ENCODE measurements at places on chromosomes 7 and 10.
A peak's percentile ranks its signal among the peaks of the same experiment; 100 is the strongest.

- H3K36me3 ChIP-seq = no peaks in the 10 kb centered on the region
- no peak overlapping the region for H3K4me3 ChIP-seq
- peaks cover 46% of the 10 kb centered on the region for H3K4me1 ChIP-seq
- peak overlapping the region; percentile 25 for H3K27ac ChIP-seq
- no peaks in the 10 kb centered on the region for H3K27me3 ChIP-seq
Observed at GRCh38 chr10:97540669-97541500, 31.7 kb upstream of the ANKRD2 start.

DNA sequence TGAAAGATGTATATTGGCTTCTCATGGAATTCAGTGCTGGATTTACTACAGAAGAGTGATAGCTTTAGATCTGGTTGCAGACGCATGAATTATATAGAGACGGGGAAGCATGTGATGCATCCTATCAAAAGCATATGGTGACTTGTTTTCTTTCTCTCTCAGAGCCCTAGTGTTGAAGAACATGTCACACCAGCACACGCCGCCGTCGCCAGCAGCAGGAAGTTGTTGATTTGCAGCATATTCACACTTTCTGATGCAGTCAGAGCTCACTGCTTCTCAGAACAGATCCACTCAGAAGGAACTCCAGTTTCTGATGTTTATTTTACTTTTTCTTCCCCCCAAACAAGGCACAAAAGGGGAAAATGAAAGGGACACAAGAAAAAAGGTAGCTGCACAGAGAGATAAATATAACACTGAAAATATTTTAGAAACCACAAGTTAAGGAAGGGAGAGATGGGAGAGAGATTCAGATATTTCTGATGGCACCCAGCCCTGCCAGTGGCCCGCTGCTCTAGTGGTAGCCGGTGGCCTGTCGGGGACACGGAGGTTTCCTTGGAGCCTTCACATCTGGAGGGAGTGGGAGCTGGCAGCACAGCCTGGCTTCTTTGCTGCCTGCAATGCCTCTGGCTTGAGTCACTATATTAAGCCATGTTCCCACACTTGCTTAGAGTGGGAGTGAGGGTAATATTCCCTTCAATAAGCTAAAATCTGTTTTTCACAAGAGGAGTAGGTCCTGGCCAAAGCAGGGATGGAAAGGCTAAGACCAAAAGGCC, 123.2 kb downstream of the NRP1 start:
- H3K27ac ChIP-seq = peak overlapping the region; percentile 32
- H3K4me1 ChIP-seq = no peaks in the 10 kb centered on the region
- DNase-seq = no peak
- H3K4me3 ChIP-seq = no peak overlapping the region

DNA sequence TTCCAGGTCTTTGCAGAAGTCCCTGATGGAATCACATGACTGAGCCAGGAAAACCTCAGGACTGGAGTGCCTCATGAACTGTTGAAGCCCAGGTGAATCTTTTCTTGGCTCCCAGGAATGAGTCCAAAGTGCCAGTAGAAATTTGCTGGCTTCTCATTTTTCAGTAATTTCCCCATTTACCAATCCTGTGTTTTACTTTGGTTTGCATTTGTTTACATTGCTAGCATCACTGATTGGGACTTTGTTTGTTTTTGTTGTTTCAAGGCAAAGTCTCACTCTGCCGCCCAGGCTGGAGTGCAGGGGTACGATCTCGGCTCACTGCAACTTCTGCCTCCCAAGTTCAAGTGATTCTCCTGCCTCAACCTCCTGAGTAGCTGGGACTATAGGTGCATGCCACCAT, 1.6 kb upstream of the ZNF12 start:
- no peak overlapping the region for H3K4me3 ChIP-seq
- DNase-seq = no peak
- peaks cover 16% of the 10 kb centered on the region for H3K4me1 ChIP-seq
- no peaks in the 10 kb centered on the region for H3K27me3 ChIP-seq

- no peaks in the 10 kb centered on the region for H3K27me3 ChIP-seq
- H3K27ac ChIP-seq = peak overlapping the region; percentile 88
- no peak for DNase-seq
- peak overlapping the region; percentile 77 for H3K4me3 ChIP-seq
- no peaks in the 10 kb centered on the region for H3K36me3 ChIP-seq
Observed at GRCh38 chr7:120856621-120857352, 1.2 kb downstream of the TSPAN12 start.

- DNase-seq = no peak
- no peaks in the 10 kb centered on the region for H3K27me3 ChIP-seq
- H3K4me1 ChIP-seq = no peaks in the 10 kb centered on the region
- no peak overlapping the region for H3K27ac ChIP-seq
- no peaks in the 10 kb centered on the region for H3K36me3 ChIP-seq
- H3K4me3 ChIP-seq = no peak overlapping the region
Observed at GRCh38 chr7:7018290-7018689, 164.1 kb upstream of the C1GALT1 start.

DNA sequence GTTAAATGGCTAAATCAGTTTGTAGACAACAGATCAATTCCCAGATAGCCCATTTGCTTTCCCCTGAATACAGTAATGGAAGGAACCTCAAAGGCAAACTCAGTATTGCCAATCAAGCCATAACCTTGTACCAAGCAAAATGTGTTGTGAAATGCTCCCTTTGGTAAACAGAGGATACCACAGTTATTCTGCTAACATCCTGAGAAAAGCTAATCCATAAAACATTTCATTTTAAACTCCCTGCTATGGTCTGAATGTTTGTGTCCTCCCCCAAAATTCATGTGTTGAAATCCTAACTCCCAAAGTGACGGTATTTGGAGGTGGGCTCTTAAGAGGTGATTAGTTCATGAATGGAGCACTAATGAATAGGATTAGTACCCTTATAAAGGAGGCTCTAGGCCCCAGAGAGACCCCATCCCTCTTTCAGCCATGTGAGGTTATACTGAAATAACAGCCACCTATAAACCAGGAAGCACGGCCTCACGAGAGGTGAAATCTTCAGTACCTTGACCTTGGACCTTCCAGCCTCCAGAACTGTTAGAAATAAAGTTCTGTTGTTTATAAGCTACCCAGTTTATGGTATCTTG, 89.3 kb upstream of the RNF148 start:
- H3K27ac ChIP-seq = no peak overlapping the region
- H3K36me3 ChIP-seq = no peaks in the 10 kb centered on the region
- H3K4me3 ChIP-seq = no peak overlapping the region

DNA sequence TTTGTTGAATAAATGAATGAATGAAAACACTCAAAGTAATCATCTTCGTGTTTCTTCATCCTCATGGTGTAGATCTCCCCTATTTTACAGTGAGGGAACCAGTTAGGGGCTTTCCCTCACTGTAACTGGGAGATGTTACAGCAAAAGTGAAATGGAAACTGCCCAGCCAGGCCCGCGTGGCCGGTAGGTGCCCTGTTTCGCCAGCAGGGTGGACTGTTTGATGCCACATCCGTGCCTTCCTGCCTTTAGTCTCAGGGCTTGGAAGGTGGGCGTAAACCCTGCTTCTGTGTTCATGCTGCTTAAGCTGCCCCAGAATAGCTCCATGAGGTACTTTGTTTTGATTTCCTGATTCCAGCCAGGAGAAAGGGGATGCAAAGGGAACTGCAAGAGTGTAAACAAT, 268.8 kb downstream of the PLXNA4 start:
- H3K4me3 ChIP-seq = no peak overlapping the region
- DNase-seq = no peak
- no peaks in the 10 kb centered on the region for H3K36me3 ChIP-seq
- H3K4me1 ChIP-seq = no peaks in the 10 kb centered on the region

DNA sequence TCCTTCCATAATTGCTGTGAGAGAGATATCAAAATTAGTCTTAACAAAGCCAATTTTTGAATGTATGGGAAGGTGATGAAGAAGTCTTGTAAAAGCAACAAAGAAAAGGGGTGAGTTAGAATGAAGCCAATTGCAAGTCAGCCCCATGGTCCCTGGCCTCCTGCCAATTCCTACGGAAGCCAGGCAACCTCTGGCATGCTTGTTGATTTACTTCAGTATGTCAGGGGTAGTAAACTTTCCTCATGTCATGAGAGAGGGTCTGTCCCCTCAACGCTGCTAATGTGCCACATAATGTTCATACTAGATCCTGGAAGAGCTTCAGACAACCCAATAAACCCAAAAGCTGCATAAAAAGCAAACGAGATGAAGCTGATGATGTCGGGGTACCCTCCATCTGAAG, 159.1 kb upstream of the YAE1 start:
- H3K4me3 ChIP-seq = no peak overlapping the region
- no peaks in the 10 kb centered on the region for H3K4me1 ChIP-seq
- no peaks in the 10 kb centered on the region for H3K27me3 ChIP-seq
- no peak for DNase-seq
- no peaks in the 10 kb centered on the region for H3K36me3 ChIP-seq

DNA sequence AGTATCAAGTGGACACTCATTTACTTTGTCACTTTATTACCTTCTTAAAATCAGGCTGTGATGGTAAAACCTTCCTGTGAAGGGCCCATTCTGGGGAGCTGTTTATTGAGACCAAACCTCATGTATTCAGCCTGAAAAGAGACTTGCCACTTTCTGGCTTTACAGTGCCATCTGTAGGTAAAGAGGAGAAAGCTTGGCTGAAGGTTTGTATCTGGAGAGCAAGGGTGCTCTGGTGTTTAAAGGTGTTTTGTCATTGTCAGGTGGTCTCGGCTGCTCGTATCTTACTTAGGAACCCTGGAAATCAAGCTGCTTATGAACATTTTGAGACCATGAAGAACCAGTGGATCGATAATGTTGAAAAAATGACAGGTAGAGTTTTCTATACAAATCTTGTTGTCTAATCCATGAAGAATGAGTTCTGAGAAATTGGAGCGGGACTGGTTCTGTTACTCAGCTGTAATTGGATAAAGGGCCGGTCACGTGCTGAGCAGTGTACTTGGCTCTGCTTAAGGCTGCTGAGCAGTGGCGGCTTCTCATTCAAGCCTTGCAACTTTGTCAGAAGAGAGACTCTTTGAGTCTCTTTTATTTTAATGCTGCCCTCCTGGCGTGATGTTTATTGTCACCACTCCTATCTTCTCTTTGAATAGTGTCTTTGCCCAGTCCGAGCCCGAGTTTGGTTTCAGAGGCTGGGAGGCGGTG, 46.9 kb downstream of the AP3M1 start:
- no peak overlapping the region for H3K27ac ChIP-seq
- no peaks in the 10 kb centered on the region for H3K27me3 ChIP-seq
- H3K4me1 ChIP-seq = no peaks in the 10 kb centered on the region
- no peak for DNase-seq

DNA sequence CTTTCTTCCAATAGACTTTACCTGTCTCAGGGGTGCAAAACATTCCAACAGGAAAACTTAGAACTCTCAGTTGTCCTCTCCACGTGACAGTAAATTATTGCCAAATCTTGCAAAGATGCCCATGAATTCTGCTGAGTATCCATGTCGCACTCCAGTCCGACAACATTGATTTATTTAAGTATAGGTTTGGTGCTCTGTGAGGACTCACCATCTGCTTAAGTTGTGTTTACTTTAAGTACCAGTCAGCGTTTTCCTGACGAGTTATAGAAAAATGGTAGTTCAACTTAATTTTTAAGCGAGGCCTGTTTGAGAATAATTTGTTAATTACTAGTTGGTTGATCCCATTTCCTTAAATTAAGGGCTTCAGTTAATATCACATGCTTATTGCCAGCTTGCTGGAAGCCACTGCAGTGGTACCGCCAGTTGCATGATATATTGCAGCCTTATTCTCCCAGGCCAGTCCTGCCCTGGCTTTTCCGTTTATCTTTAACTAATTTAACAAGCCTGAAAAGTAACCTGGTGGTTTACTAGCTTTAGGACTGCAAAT, 27.8 kb downstream of the CREB5 start:
- no peaks in the 10 kb centered on the region for H3K4me1 ChIP-seq
- no peaks in the 10 kb centered on the region for H3K36me3 ChIP-seq
- H3K27ac ChIP-seq = no peak overlapping the region
- no peaks in the 10 kb centered on the region for H3K27me3 ChIP-seq

GRCh38 chr7:34750636-34751035, 92.6 kb downstream of the NPSR1 start:
- H3K27me3 ChIP-seq = no peaks in the 10 kb centered on the region
- no peak overlapping the region for H3K27ac ChIP-seq
- H3K36me3 ChIP-seq = no peaks in the 10 kb centered on the region
- no peak for DNase-seq
- H3K4me3 ChIP-seq = no peak overlapping the region

- peaks cover 29% of the 10 kb centered on the region for H3K27me3 ChIP-seq
- peaks cover 14% of the 10 kb centered on the region for H3K4me1 ChIP-seq
- no peak overlapping the region for H3K4me3 ChIP-seq
- DNase-seq = no peak
- H3K36me3 ChIP-seq = no peaks in the 10 kb centered on the region
- no peak overlapping the region for H3K27ac ChIP-seq
Observed at GRCh38 chr7:44966731-44967538, 11.9 kb downstream of the MYO1G start.

DNA sequence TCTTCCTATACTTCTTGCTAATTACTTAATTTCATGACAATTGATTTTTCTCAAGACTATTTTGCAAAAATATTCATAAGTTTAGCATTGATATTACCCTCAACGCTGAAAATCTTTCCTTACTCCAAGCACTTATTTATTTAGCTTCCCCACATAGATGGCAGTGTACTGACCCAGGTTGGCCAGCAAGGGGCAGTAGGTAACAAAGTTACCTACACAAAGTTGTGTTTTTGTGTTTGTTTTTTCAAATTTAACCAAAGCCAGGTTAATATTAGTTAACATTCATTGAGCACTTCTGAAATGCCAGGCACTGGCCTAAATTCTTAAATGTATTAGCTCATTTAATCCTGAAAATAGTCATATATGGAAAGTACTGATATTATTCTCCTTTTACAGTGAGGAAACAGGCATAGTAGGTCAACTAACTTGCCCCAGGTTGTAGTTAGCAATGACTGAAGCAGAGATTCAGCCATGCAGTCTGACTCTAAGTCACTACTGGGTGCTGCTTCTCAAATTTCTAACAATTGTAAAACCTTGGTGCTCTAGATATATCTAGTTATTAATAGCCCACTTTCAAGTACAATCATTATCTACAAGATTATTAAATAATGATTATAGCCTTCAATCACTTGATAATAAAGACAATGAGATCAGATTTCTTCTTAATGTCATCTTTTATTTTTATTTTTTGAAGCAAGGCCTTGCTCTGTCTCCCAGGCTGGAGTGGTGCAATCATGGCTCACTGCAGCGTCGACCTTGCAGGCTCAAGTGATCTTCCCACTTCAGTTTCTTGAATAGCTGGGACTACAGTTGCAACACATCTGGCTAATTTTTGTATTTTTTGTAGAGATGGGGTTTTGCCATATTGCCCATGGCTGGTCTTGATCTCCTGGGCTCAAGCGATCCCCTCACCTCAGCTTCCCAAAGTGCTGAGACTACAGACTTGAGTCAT, 5.8 kb upstream of the GGCT start:
- H3K4me1 ChIP-seq = peaks cover 7% of the 10 kb centered on the region
- no peaks in the 10 kb centered on the region for H3K36me3 ChIP-seq
- H3K27ac ChIP-seq = no peak overlapping the region
- DNase-seq = no peak
- no peaks in the 10 kb centered on the region for H3K27me3 ChIP-seq
